ENCODE measurements at places on chromosomes 5 and 9. TPM values are rescaled to one million over a fixed set of nuclear protein-coding genes. Genes with fewer than 3 reads are reported as not detected.

DNA sequence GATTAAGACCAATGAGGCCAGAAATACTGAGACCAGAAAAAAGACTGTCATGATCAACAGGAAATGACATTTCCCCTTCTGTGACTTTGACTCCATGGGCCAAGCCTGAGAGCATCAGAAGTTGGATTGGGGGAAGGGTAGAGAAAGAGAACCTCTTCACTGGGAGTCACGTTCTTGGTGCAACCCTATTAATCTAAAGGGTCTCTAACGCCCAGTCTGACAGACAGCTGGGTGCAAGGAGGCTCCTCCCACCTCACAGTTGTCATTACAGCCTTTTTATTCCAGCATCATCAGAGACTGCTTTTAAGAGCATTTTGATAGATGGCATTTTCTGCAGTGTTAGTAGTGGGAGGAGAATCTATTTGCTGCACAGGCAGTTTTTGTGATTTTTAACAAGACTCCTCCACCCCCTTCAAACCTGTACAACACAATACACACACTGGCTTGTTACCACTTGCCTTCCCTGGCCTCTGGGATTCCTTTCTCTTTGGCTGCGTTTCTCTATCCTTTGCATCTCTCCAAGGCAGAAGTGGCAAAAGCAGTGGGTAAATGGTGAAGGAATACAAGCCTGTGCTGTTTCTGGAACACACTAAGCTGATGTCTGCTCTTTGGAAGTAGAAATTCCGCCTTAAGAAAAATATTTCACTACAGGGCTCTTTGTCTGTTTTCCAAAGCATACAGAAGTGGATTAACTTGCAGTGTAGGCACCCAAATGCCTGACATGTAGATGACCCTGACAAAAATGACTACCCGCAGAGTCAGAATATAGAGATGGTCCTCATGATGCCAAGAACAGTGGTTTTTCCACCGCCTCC is 310.4 kb upstream of the ZNF608 start:
- no peak for DNase-seq

- no peak for DNase-seq
Observed at GRCh38 chr9:68732405-68733020, 27.5 kb downstream of the PIP5K1B start.

- DNase-seq, result no peak
Observed at GRCh38 chr5:138160706-138161105, 17.7 kb downstream of the BRD8 start.

- no peak for DNase-seq
Observed at GRCh38 chr5:120479066-120479465, 15.0 kb downstream of the PRR16 start.

- no peak for DNase-seq
Observed at GRCh38 chr9:618478-618877, 223.0 kb upstream of the DMRT1 start.

GRCh38 chr9:97445119-97445701 is 33.3 kb downstream of the TDRD7 start:
- no peak for DNase-seq

POLK gene
- total RNA-seq, result 21.1 TPM

GRCh38 chr5:134523543-134524271 is 1.8 kb upstream of the JADE2 start:
- DNase-seq, result no peak

GRCh38 chr5:141957367-141957996 is 520 bp downstream of the PCDH12 start:
- no peak for DNase-seq

DNA sequence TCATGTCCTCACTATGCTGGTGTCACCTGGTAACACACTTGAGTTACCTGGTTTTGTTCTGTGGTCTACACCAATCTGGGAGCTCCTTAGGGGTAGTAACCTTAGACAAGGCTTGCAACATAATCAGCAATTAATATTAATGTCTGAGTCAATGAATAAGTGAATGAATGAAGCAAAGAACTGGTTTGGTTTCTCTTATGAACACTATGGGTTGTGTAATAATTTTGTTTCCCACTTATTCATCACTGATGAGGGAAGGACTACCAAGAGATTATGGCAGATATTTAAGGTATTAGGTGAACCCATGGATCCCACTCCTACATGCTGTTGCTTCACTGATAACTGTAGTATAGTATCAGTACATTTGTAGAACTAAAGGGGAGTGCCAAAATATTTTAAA is 116.0 kb downstream of the SLC12A2 start:
- no peak for DNase-seq

DNA sequence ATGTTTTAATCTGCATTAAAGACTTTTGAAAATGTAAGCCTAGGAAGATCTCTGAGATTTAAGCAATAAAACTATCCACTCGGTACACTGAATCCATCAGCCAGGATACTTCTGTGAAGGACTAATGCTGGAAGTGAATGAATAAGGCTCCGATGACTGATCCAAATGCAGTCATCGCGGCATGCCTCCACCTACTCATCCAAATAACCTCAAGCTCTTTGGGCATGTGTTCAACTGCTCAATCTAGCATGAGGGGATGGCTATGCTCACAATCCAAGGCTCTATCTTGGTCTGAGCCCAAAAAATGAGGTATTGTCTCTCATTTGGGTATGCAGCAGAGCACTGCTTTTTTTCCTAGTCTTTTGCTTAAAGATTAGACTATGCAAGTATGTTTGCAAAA is 19.2 kb downstream of the MARCHF3 start:
- no peak for DNase-seq

TRPM3 gene
- 1.5 TPM for total RNA-seq

PTCH1 gene
- 6.3 TPM for total RNA-seq

- DNase-seq, result no peak
Observed at GRCh38 chr5:135718151-135718550, 116.3 kb upstream of the SLC25A48 start.

GRCh38 chr5:10254686-10255085 is 4.6 kb downstream of the CCT5 start:
- no peak for DNase-seq

GRCh38 chr5:127909066-127909465 is 174.5 kb upstream of the SLC12A2 start:
- DNase-seq, result no peak

- DNase-seq, result no peak
Observed at GRCh38 chr9:6409811-6410210, 3.2 kb upstream of the UHRF2 start.

SLC25A48 gene
- total RNA-seq, result not detected

- no peak for DNase-seq
Observed at GRCh38 chr5:111585291-111585690, 73.0 kb upstream of the STARD4 start.

DNA sequence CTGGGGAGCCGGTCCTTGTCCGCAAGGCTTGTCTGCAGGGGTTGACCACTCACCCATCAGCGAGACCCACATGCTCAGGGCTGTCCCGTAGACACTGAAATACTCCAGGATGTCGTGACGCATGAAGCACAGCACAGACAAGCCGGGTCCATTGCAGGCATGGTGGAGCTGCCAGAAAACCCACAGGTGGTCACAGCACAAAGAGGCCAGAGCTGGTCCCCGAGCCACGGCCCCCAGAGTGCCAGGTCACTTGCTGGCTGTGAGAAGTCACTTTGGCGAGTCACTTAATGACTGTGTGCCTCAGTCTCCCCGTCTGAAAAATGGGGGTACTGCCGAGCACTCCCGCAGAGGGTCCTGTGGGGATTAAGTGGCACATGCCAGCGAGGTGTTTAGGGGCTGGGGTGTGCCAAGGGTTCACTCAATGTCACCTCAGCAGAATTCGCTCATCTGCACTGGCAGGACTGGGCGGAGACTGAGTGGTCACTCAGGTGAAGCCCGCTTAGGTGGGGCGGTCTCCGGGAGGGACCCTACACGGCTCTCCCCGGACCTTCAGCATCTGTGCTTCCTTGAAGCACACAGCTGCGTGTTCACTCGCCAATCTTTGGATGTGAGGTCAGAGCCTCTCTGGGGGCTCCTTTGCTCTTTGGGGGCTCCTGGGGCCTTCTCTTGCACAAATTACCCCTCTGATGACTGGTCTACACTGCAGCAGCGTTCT is 4.5 kb downstream of the MYMK start:
- no peak for DNase-seq

DNA sequence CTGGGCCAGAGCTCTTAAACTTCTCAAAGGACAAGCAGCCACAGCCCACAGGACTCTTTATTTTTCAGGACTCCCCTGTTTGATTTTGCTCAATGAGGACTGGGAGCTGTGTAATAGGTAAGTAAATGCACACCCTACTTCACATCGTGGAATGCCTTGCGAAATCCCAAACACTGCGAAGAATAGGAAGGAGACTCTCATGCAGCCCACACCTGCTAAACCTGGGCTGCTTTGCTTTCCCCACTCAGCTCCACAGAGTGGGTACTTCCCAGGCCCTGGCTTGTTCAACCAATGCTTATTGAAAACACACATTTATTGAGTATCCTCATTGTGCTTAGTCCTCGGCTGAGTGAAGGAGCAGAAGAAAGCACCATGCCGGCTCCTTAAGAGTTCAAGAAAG is 103.3 kb upstream of the FSTL4 start:
- no peak for DNase-seq

DNA sequence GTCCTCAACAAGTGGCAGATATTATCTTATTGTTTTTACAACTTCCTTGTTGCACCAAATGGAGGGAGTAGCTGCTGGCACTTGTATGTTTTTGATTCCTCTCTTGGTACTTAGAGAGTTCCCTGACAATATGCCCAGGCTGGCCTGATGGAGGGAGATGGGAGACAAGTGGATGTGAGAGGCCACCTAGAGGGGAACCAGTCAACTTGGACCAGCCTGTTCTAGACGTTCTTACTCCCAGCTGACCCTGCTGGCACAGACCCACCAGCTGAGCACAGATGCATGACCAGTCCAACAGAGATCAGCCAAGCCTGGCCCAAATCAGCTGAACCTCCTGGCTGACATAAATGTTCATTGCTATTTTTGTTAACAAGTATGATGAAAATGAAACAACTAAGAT is 60.9 kb upstream of the GDNF start:
- peak; percentile 70 for DNase-seq

DNA sequence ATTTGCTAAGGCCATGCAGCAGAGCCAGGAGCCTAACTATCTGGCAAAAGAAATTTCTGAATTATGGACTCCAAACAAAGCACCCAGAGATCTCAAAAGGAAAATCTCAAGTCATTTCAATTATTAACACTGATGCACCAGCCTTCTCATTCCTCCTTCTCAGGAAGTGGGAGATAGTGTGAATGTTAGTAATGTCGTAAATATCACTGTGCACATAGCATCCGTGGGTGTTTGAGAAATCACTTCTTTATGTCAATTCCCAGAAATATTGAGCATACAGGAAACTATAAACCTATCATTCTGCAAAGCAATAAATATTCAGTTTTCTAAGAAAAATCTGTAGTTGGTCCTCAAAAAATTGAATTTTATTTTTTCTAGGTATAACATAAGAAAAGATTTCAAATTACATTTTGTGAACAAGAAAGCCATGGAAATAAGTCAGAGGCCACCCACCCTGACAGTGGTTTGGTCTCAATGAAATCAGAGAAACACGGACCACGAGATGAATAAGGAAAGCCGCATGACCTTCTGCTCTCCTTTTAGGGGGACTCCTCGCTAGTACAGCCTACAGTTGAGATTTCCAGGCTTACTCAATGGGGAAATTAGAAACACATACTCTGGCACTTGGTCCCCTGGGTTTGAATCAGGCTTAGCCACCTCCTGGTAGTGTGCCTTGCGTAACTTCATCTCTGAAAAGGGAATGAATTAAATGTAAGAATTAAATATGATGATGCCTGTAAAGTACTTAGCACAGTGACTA is 120.6 kb downstream of the DIRAS2 start:
- DNase-seq, result no peak

DNA sequence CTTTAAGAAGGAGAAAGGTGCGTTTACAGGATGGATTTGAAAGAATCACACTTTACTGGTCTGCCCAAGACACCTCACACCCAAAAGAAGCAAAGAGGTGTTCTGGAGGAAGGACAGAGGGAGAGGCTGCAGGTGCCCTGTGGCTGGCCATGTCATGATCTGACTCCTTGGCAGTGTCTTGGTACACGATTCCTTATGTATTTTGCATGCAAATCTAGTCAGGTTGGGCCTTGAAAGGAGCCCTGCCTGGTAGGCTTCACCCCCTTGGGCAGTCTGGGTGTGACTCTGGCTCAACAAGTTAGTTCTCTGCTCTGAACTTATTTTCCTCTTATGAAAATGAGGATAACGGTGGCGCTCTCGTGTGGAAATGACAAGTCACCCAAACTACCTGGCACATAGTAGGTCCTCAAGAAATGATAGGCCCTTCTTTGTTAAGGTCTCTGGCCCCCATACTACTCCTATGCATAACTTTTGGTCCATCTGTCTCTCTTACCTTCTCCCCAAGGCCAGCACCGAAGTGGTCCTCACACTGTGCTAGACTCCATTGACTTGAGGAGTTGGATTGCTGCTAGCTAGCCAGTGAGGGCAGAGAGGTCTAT is 212.5 kb downstream of the SEMA6A start:
- DNase-seq, result no peak

DNA sequence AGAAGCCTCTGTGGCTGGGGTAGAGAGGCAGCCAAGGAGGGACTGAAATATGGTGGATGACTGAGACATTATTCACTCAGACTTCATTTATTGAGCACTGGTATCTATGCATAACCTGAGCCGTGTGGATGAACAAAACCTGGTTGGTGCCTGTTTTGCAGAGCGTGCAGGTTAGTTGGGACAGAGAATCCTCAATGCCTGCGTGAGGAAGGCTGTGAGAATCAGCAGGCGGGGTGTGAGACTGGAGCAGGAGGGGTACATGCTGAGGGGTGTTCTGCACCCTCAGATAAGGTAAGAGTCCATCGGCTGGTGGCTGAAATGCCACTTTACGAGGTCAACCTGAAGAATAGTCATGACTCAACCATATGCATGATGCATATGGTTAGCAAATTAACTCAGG is 271.6 kb downstream of the MED10 start:
- no peak for DNase-seq

DNA sequence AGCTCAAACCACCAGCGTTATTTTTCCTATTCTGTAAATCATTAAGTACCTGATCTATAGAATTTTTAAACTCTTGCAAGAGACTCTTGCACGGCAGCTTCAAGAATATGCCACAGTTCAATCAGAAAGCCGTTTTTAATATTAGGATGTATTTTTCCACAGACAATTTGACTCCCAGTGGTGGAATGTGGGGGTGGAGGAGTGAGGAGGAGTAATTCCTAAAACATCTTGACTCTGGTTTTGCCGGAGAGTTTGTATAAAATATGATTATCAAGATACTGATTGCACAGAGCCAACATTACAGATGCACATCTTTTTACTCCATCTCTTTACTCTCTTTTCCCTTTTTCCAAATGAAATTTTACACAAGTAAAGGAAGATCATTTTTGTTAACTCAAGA is 288.3 kb downstream of the ENC1 start:
- no peak for DNase-seq

Data from right atrium auricular region (tissue), 2 donors.